ENCODE measurements at places on chromosomes 1 and 21.

DNA sequence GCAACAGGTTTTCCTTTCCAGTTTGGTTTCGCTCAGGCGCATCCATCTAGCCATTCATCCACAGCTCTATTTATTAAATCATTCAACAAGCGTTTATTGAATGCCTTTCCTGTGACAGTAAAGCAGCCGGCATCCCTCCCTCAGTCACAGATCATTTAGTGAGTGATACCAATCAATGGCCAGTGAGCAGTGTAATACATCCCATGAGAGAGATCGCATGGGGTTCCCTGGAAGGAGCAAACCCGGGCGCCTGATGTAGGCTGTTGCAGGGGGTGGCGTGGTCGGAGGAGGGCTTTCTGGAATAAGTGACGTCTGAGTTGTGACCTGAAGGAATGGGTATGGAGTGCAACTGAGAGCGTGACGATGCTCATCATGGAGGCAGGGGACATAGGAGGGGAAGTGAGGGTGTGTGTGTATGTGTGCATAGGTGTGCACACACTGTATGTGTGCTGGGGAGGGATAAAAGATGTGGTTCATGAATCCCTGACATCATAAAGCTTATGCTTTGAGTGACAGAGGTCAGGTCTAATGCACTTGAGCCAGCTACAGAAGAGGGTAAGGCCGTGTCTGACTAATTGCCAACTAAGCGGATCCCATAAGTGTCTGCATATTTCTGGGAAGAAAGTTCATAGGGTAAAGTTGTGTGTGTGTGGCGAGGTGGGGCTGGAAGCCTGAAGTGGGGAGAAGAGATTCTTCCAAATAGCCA, 6.6 kb downstream of the FCMR start:
- DNase-seq = no peak

DNA sequence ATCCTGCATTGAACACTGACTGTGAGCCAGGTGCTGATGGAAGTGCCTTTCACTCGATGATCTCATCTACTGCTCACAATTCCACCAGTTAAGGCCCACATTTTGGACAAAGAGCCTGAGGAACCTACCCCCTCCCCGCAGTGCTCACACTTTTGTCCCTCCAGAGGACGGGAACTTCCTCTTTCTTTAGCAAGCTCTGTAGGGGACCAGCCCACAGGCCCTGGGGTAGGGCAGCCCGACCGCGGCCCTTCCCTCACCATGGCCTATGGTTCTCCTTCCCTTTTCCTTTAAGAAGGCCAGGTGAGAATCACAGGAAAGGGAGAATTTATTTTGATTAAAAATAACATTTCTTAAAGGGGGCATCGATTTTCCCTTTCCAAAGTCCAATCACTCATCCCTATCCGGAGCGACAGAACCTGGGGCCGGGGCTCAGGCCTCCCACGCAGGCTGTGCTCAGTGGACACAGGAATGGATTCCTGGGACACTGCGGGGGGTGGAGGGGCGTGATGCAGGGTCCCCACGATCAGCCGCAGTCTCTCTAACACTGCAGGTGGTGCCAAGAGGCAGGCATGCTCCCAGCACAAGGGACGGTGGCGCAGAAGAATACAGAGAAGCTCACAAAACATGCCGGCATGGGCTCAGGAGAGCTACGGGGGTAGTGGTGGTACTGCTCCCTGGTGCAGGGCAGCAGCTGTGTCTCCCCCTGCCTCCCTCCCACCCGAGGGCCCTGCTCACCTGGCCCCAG, 8.9 kb upstream of the KCNE1 start:
- no peak for DNase-seq

DNA sequence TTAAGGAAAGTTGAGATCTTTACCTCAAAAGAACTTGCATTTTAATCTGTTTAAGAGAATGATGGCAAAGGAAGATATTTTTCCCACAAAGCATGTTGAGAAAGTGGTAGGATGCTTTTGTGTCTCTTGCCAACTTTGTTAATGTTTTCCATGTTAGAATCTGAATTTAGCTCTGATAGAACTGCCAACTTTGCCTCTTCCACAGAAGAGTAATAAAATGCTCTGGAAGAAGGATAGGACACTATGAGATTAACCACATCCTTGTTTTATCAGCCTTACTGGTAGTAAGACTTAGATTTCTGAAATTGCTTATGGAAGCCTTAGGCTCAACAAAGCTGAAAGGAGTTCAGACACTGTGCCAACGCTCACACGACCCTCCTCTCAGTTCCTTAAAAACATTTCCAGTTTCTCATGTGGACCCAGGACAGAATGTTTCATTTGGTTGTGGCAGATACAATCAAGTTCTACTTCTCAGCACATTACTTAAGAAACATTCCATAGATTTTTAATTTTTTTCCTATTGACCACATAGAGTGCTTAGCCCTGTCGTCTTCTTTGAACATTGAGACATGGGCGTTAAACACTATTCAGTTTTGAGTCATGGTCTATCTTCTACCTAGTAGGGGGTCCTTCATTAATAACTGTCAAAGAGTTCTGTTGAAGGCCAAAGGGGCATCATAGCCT, 59.0 kb downstream of the MTR start:
- no peak for DNase-seq

GRCh38 chr1:100051893-100052292, 80.8 kb downstream of the SASS6 start:
- no peak for DNase-seq

- no peak for DNase-seq
These were observed 1.6 kb downstream of the TNNI1 start for GRCh38 chr1:201419746-201420607.

GRCh38 chr1:223712850-223713474, 623 bp downstream of the CAPN2 start:
- no peak for DNase-seq

GRCh38 chr1:15994590-15995351, 9.3 kb upstream of the SRARP start:
- DNase-seq = peak; percentile 64

- peak; percentile 47 for DNase-seq
These were observed 705 bp downstream of the AIDA start for GRCh38 chr1:222711319-222712252.

DNA sequence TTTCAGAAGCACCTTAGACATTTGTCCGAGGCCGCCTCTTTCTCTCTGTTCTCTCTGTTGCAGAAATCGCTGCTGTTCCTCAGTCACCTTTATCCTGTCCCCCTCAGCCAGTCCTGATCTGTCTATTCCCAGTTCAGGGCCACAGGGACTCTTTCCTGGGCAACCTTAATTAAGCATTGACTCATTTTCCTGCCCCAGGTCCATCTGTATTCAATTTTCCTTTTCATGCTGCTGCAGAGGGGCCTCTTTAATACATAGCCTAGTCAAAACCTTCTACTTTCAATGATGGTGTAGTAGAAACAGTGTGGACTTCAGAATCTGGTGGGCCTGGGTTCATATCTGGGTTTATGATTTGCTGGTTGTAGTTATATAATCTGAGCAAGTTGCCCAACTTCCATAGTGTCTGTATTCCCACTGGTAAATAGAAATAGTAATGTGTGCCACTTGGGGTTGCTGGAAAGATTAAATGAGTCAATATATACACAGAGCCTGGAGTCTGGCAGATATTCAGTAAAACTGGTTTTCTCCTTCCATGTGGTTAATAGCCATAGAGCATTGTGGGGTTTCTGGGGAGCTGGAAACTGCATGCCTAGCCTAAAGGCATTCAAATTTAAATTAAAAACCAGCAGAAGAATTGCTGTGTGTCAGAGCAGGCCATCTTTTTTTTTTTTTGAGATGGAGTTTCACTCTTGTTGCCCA, 4.5 kb downstream of the TRAF5 start:
- no peak for DNase-seq

- DNase-seq = peak; percentile 16
These were observed 126.1 kb downstream of the TRABD2B start for GRCh38 chr1:47870946-47871676.

GRCh38 chr1:21693732-21694131, 24.6 kb upstream of the RAP1GAP start:
- DNase-seq = no peak

DNA sequence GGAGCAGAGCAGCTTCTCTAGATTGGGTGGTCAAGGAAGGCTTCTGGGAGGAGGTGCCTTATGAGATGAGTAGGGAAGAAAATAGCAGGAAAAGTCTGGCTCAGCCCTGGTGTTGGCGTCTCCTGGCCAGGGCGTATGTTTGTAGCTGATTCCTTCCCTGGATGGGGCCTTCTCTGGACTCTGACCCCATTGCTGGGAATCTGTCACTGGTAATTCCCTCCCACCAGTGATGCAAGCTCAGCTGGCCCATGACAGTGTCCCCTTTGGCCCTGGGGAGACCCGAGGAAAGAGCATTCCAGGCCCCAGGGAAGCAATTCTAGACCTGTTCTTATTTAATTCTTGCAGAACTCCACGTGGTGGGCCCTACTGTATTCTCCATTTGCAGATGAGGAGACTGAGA, 20.7 kb downstream of the IGSF21 start:
- DNase-seq = no peak

DNA sequence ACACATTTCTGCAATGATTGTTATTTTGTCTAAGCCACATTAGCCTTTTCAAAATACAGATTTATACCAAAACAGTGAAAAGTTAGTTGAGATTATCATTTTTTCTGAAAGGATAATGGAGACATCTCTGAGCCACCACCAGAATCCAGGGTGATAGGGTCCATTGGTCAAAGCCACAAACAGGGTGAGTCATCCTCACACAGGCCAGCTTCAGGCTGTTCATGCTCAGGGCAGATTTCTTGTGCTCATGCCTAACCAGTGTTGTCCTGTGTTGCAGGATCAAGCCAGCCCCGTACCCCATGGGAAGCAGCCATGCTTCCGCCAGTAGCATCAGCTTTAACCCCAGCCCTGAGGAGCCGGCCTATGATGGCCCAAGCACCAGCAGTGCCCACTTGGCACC, 13.4 kb downstream of the ELOA start:
- DNase-seq = no peak

- peak; percentile 99 for DNase-seq
These were observed 4.4 kb upstream of the C2CD2 start for GRCh38 chr21:41957991-41958766.

GRCh38 chr1:162204129-162204822, 134.8 kb downstream of the NOS1AP start:
- DNase-seq = no peak

GRCh38 chr1:22024485-22025367, 23.3 kb downstream of the CELA3A start:
- DNase-seq = peak; percentile 93

DNA sequence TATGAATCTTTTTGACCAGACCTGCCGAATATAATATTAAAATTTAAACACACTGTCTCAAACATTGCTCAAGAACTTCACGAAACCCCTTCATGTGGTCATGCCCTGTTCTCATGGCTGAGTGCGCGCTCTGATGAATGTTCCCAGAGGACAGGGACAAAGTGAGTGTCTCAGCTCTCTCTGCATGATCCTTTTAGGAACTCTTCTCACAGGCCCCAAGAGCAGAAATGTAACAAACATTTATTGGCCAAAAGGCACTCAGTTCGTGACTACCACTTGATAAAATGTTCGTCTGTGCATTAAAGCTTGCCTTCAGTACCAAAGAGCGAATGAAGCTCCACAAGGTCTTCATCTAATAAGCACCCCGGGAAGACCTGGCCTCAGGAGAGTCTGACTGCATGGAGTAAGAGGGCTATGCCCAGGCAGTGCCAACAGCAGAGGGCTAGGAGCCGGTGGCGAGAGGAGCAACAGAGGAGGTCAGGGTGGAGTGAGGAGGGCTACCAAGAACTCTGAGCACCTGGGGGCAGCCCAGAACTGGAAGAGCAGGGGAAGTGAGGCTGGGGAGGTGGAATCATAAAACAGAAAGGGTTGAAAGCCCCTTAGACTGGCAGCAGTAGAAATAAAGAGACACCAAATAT, 171.1 kb downstream of the RHOU start:
- no peak for DNase-seq

DNA sequence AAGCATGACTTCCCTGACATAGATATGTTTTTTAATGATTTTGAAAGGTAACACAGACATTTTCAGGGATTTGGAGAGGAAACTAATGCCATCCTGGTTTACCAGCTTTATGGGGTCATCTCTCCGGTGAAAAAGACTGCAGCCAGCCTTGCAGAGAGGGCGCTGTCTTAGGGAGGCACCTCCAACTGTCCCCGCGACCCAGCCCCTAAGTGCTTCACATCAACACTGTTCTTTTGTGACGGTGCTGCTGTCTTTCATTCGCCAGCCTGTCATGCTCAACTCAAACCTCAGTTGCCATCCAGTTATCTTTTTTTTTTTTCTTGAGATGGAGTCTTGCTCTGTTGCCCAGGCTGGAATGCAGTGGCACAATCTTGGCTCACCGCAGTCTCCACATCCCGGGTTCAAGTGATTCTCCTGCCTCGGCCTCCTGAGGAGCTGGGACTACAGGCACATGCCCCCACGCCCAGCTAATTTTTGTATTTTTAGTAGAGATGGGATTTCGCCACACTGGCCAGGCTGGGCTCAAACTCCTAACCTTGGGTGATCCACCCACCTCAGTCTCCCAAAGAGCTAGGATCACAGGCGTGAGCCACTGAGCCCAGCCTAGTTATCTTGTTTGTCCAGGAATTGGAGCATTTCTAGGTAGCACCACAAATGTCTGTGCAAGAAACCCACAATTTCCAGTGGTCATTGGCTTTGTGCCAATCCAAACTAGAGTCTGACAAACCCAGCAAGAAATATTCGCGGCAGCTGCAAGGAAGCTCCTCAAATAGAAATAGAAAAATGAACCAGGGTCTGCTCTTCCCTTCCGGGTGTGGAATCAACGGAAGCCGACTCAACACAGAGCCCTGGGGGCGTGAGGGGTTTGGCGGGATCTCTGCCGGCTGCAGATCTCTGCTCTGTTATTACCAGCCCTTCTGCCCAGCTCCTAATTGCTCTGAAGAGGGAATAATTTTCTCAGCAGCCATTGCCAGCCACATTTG, 24.2 kb downstream of the PDE9A start:
- DNase-seq = peak; percentile 19

DNA sequence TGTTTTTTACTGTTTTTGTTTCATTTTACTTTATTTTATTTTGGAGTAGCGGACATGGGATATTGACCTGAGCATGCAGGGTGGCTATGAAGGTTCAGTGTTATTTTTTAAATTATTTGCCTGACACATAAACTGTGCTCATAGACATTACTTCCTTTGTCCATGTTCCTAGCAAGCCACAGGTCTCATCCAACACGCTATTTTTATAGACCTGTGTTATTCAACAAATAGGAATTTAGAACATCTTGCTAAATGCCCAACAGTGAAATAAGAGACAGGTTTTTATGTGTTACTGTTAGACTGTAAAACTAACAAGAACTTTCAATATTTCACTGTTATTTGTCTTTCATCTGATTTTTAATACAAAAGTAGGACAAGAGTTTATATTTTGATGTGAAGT, 756.4 kb downstream of the KCNT2 start:
- no peak for DNase-seq

GRCh38 chr1:185795181-185795580, 61.0 kb downstream of the HMCN1 start:
- no peak for DNase-seq

GRCh38 chr21:34707876-34708325, 39.1 kb downstream of the CLIC6 start:
- DNase-seq = no peak

GRCh38 chr21:27725916-27726315, 759.0 kb upstream of the ADAMTS5 start:
- DNase-seq = no peak

- no peak for DNase-seq
These were observed 35.6 kb upstream of the WASF2 start for GRCh38 chr1:27525296-27526272.

All from kidney capillary endothelial cell (primary cell).